ENCODE measurements at places on chromosomes 3 and 15.

DNA sequence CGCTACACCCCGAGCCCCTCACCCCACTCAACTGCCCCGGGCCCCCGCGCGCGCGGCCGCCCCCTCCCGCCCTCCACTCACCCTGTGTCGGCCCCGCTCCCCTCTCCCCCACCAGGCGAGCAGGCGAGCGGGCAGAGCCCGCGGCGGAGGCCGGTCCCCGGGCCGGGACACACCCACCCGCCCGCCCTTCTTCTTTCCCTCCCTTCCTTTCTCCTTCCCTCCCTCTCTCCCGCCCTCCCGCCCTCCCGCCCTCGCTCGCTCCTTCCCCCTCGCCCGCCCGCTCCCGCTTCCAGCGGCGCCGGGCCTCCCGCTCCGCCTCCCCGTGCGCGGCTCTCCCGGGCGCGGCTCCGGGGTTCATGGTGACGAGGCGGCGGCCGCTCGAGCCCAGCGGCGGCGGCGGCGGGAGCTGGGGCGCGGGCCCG lies at the start of gene CTDSPL:
TSS of gene CTDSPL (plus strand) at position 261 of the 422 bp plus-strand sequence. CDS start 320 bp downstream, outside the sequence.
- DNase-seq = peak; percentile 52

DNA sequence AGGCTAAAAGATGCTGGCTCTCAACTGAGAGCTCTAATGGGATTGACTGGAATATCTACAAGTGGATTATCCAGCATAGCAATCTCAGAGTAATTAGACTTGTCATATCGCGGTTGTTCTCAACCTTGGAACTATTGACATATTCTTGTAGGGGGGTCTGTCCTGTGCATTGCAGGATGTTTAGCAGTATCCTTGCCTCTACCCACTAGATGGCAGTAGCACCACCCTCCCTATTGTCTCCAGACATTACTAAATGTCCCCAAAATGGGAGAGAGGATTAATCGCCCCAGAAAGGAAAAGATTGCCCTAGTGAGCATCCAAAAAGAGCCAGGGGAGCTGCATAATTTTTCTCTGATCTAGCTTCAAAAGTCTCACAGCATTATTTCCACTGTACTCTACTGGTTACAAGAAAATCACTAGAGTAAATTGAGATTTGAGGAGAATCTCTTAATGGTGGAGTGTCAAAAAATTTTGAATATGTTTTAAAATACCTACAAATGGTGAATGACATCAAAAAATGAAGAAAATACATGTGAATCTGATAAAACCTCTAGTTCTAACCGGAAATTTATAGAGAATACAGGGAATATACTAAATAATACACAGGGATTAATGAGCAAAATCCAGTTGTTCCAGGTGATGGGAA lies 388.2 kb upstream of the AGTR1 start:
- peak; percentile 38 for DNase-seq

- DNase-seq = peak; percentile 22
Observed at GRCh38 chr3:13025090-13025489, 48.1 kb downstream of the IQSEC1 start.

- DNase-seq = peak; percentile 66
Observed at GRCh38 chr15:90482124-90483011, 47.4 kb upstream of the CRTC3 start.

DNA sequence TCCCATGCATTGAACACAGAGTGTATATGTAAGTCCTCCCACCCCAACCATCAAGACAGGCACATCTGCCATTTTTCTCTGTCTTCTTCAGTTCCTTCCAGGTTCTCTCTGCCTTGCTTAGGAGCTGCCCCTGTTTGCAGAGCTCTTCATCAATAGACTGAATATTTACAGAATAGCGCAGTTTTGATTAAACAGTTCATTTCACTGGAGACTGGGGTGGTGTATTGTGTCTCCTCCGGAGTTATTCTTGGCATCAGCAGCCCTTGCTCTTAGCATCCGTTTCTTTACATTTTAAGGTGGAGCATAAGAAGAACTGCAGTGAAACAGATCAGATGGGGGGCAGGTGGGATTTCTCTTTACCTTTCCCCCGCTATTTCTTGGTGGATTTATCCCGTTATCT lies 87.7 kb downstream of the LIPC start:
- DNase-seq = no peak

GRCh38 chr15:60087561-60087960 lies 83.5 kb downstream of the FOXB1 start:
- DNase-seq = no peak

GRCh38 chr3:136632625-136633081 lies 119.5 kb downstream of the STAG1 start:
- no peak for DNase-seq

DNA sequence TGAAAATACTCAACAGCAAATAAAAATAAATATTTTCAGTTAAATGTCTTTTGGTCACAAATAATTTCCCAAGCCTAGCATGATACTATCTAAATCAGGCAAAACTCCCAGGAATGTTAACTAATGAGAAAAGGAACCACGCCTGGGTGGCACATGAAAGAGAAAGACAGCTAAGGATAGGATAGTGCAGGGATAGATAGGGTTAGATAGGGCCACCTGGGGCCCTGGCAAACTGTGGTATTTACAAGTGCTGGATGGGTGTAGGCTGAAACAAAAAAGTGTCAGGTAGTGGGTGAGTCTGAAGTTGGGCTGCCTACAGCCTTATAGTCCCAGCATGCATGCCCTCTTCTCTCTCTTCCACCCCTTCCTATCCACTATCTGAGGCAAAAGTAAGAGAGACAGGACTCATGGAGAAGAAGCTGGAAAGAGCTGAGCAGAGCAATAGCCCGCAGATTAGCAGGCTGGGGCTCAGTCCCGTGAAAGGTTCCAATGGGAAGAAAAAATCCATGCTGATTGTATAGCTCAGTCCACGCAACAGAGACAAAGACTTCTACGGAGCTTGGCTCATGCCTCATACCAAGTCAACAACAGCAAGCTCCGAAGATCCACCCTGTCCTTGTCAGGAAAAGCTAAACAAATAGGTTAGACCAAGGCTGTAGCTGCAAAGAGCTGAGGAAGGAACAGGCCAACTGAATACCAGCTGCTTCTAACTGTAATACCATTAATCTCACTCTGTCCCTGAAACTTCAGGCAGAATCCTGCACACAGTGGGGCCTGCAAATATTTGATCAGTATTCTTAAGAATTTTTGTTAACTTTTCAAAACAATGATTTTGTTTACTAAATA lies 342.1 kb upstream of the ATP11B start:
- DNase-seq = no peak

GRCh38 chr3:22451501-22451900 lies 700.5 kb upstream of the ZNF385D start:
- DNase-seq = no peak

DNA sequence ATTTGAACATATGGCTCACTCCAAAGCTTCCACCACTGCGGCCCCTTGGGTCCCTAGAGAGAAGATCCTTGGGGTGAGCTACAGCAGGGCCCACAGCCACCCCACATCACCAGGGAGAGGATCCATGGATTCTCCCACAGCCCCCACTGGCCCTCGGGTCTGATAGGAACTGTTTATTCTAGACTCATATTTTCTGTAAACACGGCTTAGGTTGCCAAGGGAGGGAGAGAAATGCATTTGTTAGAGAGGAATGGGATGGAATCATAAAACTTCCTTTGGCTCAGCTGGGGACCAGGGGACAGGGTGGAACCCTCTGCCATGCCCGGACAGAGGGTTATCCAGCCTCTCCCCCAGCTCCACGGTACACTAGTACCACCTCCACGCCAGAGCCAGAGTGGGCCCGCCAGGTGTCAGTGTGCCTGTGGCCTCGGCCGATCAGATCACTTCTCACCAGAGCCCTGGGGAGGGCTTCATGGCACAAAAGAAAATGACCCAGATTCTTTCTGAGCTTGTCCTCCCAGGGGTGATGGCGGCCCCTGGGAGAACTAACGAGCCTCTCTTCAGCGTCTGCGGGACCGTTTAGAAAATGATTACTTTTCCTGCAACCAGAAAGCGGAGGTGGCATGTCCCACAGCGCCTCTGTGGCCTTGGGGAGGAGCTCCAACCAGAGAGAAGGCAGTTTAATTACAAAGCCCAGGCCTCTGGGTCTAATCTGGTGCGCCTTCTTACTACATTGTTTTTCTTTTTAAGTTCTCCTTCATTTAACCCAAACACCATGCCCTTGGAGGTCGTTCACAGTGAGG lies 33.7 kb downstream of the ADCY5 start:
- DNase-seq = no peak

- DNase-seq = peak; percentile 100
Observed at GRCh38 chr15:75043509-75044257, 20.3 kb downstream of the PPCDC start.

GRCh38 chr3:106610362-106610959 lies 741.6 kb upstream of the CBLB start:
- DNase-seq = peak; percentile 38

DNA sequence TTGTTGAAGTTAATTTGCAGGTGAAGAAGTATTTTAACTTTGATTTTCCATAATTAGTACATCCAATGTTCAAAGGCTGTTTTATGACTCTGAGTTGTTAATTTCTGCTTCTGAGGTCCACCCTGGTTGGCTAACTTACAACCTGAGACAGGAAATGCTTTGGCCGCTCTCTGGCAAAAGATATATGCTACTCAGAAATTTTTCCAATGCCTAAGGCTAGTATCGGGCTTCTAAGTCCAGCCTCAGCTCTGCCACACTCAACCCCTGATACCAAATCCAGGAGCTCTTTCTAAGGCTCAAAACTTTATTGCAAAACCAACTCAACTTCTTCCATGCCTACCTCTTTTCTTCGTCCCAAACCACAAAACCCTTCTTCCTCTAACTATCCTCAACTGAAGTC lies 192.9 kb downstream of the NEK10 start:
- no peak for DNase-seq

- no peak for DNase-seq
Observed at GRCh38 chr3:142958707-142959106, 4.8 kb downstream of the PAQR9 start.

- DNase-seq = peak; percentile 61
Observed at GRCh38 chr3:136387031-136387430, 136.9 kb downstream of the PCCB start.

- DNase-seq = no peak
Observed at GRCh38 chr3:86865506-86865905, 125.4 kb downstream of the VGLL3 start.

Measured in fibroblast of villous mesenchyme (primary cell).